ENCODE measurements at places on chromosomes 7 and 10. TPM values are rescaled to one million over a fixed set of nuclear protein-coding genes. Genes with fewer than 3 reads are reported as not detected.

DNA sequence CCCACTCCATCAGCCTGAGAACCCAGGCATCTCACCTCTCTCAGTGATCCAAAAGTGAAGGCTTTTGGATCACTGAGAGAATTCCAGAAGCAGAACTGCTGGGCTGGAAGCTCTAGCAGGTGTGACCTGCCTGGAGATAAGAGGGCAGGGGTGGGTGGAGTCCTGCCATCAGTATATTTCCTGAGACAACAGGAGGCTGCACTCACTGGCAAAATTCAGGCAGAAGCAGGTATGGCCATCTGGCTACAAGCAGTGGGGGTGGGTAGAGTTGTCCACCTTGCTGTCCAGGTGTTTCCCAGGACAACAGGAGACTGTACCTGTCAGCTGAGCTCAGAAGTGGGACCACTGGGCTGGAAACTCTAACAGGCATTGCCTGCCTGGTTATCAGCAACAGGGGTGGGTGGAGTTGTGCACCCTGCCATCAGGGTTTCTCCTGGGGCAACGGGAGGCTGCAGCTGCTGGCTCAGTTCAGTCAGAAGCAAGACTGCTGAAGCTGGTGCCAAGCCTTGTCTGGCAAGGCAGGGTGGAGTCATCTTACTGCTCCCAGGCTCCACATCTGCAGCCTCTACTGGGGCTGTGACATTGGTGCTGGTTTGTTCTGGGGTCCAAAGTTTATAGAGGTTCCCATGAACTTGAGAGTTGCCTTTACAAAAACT, 47.2 kb upstream of the SFTPD start:
- no peaks in the 10 kb centered on the region for H3K4me1 ChIP-seq
- H3K36me3 ChIP-seq, result no peaks in the 10 kb centered on the region
- no peak overlapping the region for H3K4me3 ChIP-seq
- no peak for DNase-seq
- H3K27ac ChIP-seq, result no peak overlapping the region
- no peaks in the 10 kb centered on the region for H3K27me3 ChIP-seq

- H3K4me3 ChIP-seq, result no peak overlapping the region
- H3K4me1 ChIP-seq, result no peaks in the 10 kb centered on the region
- no peak overlapping the region for H3K27ac ChIP-seq
- no peak for DNase-seq
These were observed 197.1 kb downstream of the SUGCT start for GRCh38 chr7:40331915-40332314.

GRCh38 chr10:112775892-112776674, 174.0 kb upstream of the TCF7L2 start:
- no peak overlapping the region for H3K4me3 ChIP-seq
- H3K36me3 ChIP-seq, result no peaks in the 10 kb centered on the region
- no peak for DNase-seq
- no peak overlapping the region for H3K27ac ChIP-seq
- no peaks in the 10 kb centered on the region for H3K4me1 ChIP-seq

- no peak overlapping the region for H3K4me3 ChIP-seq
- no peaks in the 10 kb centered on the region for H3K27me3 ChIP-seq
- H3K4me1 ChIP-seq, result no peaks in the 10 kb centered on the region
- H3K36me3 ChIP-seq, result no peaks in the 10 kb centered on the region
- no peak for DNase-seq
These were observed 493.4 kb upstream of the ZMIZ1 start for GRCh38 chr10:78575400-78575799.

GRCh38 chr10:108560488-108560887, 1362.8 kb downstream of the XPNPEP1 start:
- no peak overlapping the region for H3K4me3 ChIP-seq
- H3K4me1 ChIP-seq, result no peaks in the 10 kb centered on the region
- H3K27ac ChIP-seq, result no peak overlapping the region
- no peak for DNase-seq
- H3K36me3 ChIP-seq, result no peaks in the 10 kb centered on the region

The ZCWPW1 gene
- 4.3 TPM for total RNA-seq

The SPOCK2 gene
- 63.0 TPM for total RNA-seq

Data from CD8-positive, alpha-beta memory T cell (primary cell).